ENCODE measurements at places on chromosomes 2 and 18.

DNA sequence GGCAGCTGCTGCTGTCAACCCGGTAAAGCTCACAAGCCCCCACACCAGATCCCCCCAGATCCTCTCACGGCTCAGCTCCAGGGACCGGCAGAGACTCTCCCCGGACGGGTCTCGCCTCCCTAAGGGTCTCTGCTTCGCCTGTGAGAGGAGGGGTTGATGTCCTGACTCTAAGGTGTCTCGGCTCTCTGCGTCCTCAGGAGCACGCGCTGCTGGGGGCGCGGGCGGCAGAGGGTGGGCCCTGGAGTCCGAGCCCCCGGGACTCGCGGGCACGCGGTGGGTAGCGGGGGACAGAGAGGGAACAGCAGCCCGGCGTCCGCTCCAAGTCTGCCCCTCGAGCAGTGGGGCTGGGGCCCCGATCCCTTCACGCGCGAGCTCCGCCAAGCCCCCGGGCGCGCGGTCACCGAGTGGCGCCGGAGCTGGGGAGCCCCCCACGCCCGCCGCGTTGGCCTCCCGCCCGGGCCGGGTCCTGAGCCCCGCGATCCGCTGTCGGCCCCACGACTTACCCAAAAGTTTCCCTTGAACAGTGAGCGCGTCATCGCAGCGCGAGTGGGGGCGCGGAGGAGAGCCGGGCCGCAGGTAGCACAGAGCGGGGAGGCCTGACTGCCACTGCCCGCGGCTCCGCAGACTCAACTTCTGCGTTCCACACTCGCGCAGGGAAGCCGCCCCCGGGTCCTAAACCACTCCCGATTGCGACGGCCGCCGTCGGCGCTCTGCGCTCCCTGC, at the start of gene PSTPIP2:
Gene PSTPIP2, minus strand, starts transcription at position 608 of the 723 bp plus-strand sequence. Its CDS starts 72 bp downstream, at position 536.
- DNase-seq, result peak; percentile 69

DNA sequence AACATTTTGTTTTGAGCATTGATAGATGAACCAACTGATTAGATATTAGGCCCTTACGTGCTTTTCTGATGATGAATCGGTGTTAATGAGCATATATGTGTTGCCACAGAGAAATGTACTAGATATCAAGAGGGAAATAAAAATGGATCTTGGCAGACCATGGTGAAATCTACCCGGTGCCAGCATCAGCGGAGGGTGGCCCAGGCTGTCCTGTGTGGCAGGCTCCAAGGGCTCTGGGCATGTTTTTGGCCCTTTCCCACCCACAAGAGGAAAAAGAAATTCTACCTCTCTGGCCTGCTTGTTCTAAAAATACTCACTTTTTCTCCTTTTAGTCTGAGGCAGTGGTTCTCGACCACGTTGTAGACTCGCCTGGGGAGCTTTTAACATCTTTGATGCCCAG, 154.2 kb downstream of the CTIF start:
- DNase-seq, result no peak

DNA sequence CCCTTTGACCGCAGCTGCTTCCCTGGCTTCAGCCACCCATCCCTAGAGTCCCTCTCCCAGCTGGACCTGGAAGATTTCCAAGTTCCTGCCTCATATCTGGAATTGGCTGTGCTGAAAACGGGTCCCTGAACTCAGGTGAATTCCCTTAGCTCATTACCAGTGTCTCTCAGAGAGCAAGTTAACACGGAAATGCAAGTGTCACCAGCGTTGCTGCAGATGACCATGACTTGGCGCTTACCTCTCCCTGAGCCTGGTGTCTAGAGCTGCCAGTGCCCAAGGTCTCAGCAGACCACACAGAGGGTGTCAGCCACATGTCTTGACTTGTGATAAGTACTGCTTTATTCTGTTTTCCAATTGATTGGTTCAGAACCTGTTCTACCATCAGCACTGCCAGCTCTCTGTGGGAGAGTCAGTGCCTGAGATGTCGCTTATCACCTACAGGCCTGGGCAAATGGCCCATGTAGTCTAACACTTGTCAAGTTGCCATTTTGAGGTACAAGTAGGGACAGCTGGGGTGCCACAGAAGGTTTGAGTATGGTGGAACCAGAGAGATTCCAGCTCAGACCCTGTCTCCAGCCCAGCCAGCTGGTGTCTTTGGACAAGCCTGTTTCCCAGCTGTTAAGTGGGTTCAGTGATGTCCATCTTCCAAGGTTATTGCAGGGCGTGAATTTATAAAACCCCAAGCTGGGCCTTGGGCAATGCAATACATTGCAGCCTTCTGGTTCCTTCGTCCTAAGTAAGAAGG, 48.7 kb downstream of the LYPD1 start:
- DNase-seq, result no peak

DNA sequence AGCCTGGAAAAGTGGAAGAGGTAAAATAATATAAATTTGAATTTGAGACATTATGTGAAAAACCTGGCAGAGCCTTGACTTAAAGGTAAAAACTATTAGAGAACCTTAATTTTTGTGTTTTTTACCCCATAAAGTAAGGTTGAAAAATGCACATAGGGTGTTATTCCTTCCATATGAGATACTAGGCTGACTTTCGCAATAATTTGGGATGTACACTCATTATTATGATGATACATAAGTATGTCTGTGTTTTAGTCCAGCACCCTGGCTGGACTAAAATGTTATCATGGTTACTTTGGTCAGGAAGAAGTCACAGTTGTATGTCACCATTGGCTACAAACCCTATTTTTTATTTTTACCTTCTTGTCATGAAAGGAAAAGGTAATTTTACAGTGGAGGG, 19.8 kb downstream of the NEMP2 start:
- no peak for DNase-seq

- DNase-seq, result no peak
Observed at GRCh38 chr2:238009563-238009962, 42.7 kb downstream of the UBE2F start.

DNA sequence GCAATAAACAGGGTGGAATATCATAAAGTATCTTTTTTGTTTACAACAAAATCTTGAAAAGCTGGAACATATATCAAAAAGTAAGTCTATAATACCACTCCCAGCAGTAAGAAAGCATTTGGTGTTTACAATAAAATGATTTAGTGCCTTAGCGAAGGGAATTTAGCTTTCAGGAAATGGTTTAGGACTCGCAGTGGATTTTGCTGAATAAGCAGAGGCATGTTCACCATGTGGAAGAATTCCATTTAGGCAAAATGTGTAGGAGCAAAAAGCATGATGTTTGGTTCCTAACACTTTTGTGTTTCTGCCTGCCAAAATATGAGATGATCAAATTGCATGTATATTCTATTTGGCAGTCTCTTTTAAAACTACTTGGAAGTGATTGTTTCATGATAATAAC, 163.6 kb downstream of the AGPS start:
- no peak for DNase-seq

GRCh38 chr2:180012523-180012922, 5.4 kb upstream of the CWC22 start:
- DNase-seq, result no peak

- no peak for DNase-seq
Observed at GRCh38 chr2:28528206-28528605, 32.3 kb downstream of the PLB1 start.

- DNase-seq, result no peak
Observed at GRCh38 chr2:125296742-125297141, 1271.7 kb downstream of the CNTNAP5 start.

DNA sequence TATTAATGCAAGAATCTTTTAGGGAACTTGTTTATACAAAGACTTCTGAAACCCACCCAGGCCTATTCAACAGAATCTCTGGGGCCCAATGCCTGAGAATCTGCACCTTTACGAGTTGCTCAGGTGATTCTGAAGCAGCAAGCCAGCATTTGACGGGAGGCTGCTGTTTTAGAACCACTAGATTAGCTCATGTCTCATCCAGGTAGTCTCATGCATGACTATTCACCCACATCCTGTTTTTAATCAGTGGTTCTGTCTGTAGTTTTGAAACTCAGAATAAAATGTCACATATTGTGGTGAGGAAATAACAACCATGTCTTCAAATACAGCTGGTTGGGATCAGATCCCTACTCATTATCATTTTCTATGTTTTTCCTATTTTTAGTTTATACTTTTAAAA, 39.5 kb downstream of the CYTIP start:
- peak; percentile 93 for DNase-seq

GRCh38 chr2:29374823-29375222, 259.6 kb downstream of the CLIP4 start:
- DNase-seq, result no peak

GRCh38 chr18:70442933-70443332, 154.1 kb downstream of the SOCS6 start:
- no peak for DNase-seq

- DNase-seq, result no peak
Observed at GRCh38 chr2:33897741-33898140, 298.6 kb upstream of the FAM98A start.

- DNase-seq, result no peak
Observed at GRCh38 chr18:48667276-48668254, 128.7 kb downstream of the CTIF start.

- no peak for DNase-seq
Observed at GRCh38 chr2:15835991-15836688, 104.2 kb upstream of the MYCN start.

DNA sequence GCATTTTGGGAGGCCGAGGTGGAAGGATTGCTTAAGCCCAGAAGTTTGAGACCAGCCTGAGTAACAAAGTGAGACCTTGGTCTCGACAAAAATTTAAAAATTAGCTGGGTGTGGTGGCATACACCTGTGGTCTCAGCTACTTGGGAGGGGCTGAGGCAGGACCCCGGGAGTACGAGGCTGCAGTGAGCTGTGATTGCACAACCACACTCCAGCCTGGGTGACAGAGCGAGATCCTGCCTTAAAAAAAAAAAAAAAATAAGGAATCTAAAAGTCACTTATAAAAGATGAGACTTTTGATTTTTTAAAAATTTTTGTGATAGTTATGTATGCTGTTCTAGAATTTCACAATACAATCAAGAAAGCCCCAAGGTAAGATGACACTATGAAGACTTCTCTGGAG, 33.1 kb downstream of the ID2 start:
- DNase-seq, result no peak

GRCh38 chr2:193843675-193844074, 1648.9 kb upstream of the TMEFF2 start:
- no peak for DNase-seq

DNA sequence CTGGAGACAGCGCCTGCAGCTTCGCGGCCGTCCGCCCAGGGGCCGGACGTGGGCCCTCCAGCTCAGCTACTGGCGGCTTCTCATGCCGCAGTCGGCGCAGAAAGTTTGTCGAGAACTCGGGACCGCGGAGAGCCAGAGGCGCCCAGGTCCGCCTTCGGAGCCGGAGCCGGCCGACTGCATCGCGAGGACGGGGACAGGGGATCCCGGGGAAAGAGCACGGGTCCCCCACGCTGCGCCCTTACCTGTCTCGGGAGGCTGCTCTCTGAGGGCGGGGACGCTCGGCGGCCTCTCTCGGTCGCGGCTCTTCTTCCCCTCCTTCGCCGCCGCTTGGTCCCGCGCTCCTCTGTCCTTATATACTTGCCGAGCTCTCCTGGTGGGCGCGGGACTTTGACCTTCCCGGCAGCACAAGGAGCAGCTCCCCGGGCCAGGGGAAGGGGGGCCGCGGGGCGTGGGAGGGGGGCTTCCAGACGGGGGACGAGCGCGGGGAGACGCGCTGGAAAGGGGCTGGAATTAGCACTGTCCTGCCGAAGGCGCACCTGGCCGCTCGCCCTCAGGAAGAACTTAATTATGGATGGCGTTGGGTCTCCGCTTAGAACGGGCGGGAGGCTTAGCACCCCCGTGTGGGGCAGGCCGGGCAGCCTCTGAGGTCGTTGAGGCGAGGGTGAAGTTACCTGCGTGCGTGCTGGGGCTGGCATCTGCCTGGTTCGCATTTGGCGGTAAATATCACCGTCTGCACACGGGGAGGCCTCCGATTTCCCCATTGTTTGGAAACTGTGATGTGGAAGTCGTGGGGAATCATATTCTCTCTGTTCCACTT, at the start of gene POMC:
Gene POMC, minus strand, starts transcription at position 325 of the 817 bp plus-strand sequence. CDS start 3,808 bp downstream, outside the sequence.
- DNase-seq, result peak; percentile 5

- DNase-seq, result peak; percentile 23
Observed at GRCh38 chr2:195477248-195477995, 179.6 kb upstream of the SLC39A10 start.

- DNase-seq, result no peak
Observed at GRCh38 chr2:20222769-20223406, 2.0 kb downstream of the SDC1 start.

DNA sequence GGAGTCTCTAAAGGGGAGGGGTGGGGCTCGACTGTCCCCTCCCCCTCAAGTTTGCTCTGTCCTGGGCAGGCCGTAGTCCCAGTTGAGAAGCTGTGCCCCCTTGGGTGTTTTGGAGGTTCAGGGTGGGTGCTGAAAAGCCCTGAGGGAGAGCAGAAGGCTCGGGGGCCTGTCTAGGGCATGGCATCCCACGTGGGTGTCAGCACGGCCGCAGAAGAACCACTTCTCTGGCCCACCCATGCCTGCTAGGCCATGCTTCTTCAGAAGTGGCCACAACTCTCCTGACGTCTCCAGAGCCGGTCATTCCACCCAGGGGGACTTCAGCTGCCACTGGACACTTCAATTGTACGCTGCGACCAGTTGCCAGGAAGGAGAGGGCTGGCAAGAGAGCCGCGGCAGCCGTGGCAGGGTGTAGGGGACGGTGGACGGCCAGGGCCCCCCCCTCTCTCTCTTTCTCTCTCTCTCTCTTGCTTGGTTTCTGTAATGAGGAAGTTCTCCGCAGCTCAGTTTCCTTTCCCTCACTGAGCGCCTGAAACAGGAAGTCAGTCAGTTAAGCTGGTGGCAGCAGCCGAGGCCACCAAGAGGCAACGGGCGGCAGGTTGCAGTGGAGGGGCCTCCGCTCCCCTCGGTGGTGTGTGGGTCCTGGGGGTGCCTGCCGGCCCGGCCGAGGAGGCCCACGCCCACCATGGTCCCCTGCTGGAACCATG, at the start of gene INPP5D:
Gene INPP5D, plus strand, starts transcription at position 546 of the 704 bp plus-strand sequence. Its CDS starts 137 bp downstream, at position 683.
- DNase-seq, result peak; percentile 84

DNA sequence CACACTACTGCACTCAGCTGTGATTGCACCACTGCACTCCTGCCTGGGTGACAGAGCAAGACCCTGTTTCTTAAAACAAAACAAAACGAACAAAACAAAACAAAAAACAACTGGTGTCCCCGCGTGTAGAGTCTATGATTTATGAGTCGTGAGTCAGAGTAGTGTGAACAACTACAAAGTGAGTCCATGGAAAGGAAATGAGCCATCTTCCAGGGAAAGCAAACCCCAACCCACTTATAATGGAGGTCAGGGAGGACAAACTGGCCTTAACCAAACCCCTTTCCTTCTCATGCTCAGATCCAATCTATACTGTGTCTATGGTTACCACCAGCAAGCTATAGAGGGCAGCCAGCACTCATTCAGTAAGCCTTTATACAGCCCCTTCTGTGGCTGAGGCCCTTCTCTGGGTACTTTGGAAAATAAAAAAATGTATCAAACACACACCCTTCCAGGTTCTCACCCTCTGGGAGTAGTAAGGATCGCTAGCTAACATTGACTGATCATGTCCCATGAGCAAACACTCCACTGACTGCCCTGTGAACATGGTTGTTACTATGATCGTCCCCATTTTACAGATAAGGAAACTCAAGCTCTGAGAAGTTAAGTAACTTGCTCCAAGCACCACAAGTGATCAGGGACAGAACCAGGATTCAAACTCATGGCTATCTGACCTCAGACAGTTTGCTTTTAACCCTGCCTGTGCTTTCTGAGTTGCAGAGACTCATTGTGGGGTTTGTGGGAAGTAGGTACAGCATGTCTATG, 24.7 kb upstream of the COLEC12 start:
- DNase-seq, result no peak

All from CD4-positive, alpha-beta T cell treated with Interleukin-2 at 100 ng/mL for 4 hours (primary cell).